ENCODE measurements at places on chromosomes 3 and 15.

DNA sequence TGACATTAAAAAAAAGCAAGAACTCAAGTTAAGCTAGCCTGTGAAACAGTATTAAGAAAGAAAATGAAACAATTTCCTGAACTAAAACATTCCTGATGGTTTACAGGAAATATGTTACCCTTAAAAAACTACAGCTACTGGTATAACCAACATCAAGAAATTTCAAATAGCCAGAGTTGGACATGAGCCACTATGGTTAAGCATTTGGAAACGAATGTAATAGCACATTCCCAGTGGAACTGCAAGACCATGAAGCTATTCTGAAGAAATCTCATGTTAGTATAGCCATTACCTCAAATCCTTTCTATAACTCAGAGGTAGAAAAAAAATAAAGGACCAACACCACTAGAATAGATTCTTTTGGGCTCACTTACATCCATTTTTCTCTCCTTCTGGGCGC lies 30.2 kb downstream of the CPNE4 start:
- DNase-seq: no peak

DNA sequence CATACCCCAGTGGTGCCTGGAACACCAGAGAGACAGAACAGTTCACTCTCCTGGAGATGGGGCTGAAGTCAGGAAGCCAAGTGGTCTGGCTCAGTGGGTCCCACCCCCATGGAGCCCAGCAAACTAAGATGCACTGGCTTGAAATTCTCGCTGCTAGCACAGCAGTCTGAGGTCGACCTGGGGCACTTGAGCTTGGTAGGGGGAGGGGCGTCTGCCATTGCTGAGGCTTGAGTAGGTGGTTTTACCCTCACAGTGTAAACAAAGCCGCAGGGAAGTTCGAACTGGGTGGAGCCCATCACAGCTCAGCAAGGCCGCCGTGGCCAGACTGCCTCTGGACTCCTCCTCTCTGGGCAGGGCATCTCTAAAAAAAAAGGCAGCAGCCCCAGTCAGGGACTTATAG lies 272.0 kb downstream of the KLF13 start:
- no peak for DNase-seq

DNA sequence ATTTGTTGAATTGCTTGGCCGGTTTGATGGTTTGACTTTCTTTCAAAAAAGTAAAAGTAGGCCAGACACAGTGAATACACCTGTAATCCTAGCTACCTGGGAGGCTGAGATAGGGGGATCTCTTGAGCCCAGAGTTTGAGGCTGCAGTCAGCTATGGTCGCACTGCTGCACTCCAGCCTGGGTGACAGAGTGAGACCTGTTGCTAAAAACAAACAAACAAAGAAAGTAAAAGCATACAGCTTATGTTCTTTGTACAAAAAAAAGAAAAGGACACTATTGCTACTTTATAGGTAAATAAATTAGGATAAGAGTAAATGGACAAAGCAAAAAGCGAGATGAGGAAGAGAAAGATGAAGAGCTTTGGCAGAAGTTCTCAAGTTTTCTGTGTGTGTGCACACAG lies 13.9 kb upstream of the FEZF2 start:
- DNase-seq: no peak

- no peak for DNase-seq
Observed at GRCh38 chr3:132643366-132643765, 16.2 kb downstream of the ACAD11 start.

DNA sequence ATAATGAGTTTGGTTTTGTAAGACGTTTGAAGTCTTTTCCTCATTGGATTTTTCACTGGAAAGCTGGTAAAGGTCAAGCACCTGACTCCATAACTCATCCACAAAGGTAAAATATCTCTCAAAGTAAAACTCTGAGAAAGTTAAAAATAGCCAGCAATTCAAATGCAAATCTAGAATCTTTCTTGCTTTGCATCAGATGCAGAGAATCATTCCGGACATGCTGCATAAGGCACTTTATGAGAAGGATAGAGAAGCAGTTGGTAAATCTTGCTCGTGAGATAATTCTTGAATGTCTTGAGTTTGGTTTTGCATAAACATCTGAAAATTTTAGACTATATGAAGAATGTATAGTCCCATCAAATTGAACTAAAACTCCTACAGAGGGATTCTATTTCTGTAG lies 9.1 kb downstream of the KCNMB2 start:
- no peak for DNase-seq

DNA sequence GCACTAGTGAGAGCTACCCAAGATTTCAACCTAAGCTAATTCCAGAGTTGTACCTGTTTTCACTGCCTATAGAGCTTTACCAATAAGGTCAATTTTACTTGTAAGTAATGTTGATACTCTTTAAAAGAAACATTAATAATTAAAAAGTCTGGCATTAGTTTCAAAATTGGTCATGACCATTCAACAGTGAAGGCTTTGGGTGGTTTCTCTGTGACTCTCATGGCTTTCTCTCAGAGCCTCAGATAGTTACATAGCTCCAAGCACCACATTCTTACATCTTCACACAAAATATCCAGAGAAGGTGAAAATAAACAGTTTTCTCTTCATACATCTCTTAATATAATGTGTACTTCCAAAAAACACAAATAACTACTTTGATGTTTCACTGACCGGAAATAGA lies 61.5 kb upstream of the TCF12 start:
- DNase-seq: no peak

GRCh38 chr3:169382309-169382708 lies 281.2 kb downstream of the MECOM start:
- DNase-seq: no peak

- no peak for DNase-seq
Observed at GRCh38 chr15:77597804-77598453, 34.8 kb downstream of the LINGO1 start.

GRCh38 chr3:185758912-185759311 lies 65.9 kb downstream of the IGF2BP2 start:
- no peak for DNase-seq

GRCh38 chr3:157387708-157388435 lies 48.8 kb upstream of the PTX3 start:
- DNase-seq: no peak

DNA sequence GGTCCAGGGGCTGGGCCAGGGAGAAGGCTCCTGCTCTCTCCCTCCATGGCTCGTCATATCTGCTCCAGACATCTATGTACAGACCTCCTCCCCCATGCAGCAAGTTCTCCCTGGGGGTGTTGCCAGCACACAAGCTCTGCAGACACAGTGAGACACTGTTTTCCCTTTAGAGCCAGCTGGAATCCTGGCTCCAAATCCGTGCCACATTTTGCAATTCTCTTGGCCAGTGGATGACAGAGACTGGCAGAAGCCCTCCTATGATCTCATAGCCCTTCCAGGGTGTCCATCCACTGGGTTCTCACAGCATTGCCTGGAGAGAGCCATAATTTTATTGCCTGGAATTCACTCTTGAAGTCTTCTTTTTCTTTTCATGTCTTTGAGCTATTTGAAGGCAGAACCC lies 203.9 kb downstream of the TLE3 start:
- no peak for DNase-seq

DNA sequence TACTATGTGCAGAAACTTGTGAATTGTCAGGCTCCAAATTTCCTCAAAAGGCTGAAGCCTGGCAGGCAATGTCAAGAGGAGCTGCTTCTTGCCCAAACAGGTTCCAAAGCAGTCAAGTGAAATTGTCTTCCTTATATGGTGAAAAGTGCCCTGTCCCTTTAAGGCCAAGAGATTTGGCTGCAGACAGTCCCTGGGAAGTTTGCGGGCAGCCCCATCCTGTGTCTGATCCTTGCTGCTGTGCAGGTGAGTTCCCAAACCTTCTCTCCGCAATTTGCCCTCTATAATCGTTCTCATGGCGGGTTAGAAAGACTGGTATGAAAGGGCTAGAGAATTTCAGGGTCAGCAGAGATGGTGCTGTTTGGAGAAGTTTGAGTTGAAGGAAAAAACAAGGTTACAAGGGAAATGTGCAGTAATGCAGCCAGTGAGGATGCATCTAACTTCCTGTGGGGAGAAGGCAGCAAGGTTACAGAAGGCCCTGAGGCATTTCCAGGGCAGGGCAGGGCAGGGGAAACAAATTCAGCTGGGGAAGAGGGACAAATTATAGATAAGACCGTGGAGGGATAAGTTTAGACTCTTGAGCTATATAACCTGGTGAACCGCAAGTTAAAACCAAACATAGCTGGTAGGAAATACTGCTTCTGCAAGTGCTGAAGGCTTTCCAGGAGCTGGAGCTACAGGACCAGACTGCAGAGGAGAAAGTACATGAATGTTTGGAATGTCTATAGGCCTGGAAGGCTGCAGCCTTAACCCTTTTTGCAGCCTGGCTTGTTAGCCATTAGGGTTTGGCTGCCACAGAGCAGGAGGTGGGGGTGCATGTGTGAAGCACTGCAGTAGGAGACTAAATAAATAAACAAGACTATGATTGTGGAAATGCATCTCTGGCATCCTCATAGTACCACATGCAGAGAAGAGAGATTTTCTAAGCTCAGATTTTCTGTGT lies 256.2 kb upstream of the IL12A start:
- DNase-seq: no peak

- no peak for DNase-seq
Observed at GRCh38 chr15:100667405-100668347, 65.3 kb downstream of the ASB7 start.

DNA sequence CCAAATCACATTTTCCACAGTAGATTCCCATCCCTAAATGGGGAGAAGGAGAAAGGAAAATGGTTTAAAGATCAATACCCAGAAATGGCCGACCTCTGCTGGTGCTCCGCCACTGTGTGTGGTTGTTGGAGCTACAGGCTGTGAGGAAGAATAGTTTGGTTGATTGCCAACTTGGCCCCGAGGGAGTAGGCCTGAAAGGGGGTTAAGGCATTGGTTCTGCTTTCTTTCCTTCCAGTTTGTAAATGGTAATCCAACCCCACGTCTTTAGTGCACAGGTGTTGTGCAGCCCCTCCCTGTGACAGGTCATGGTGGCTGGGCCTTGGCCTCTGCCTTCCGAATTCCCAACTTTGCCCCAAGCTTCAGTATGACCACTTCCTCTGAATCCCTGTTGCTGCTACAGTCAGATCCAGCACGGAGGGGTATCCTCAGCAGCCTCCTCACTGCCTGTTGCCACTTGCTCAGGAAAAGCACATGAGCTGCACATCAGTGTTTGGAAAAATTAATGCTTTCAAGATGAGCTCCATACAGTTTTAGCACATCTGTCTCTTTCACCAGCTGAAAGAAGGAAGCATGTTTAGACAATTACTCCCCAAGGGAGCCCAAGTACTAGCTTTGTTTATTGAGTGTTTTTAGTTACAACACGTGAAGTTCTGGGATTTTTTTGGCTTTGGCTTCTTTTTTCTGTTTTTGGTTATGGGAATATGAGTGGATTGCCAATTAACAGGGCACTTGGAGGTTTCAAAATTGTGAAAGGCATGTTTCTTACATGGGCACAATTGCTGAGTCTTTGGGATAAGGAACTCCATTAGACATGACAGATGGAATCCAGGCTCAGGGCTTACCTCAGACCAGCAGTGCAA lies 92.3 kb upstream of the ROPN1 start:
- no peak for DNase-seq

- DNase-seq: no peak
Observed at GRCh38 chr3:151660885-151661284, 72.8 kb upstream of the AADACL2 start.

- DNase-seq: no peak
Observed at GRCh38 chr3:65402597-65402996, 636.1 kb downstream of the MAGI1 start.
